ENCODE measurements at places on chromosomes 2 and 18. TPM values are rescaled to one million over a fixed set of nuclear protein-coding genes. Genes with fewer than 3 reads are reported as not detected.

Gene SP100
- total RNA-seq: 92.1 TPM

Gene RAD51AP2
- total RNA-seq: under 0.01 TPM

Gene KCNS3
- 7.4 TPM for total RNA-seq

Gene PLGLB2
- 1.6 TPM for total RNA-seq

Gene LPIN2
- total RNA-seq: 36.4 TPM

Gene PARD6G
- 1.7 TPM for total RNA-seq

Gene MAP2
- 37.1 TPM for total RNA-seq

Gene HOXD10
- 58.7 TPM for total RNA-seq

Gene ZNF396
- 1.3 TPM for total RNA-seq

Data from fibroblast of villous mesenchyme (primary cell).